Posterior vena cava (tissue), 2 donors: ENCODE measurements at places on chromosomes 5 and 9. TPM values are rescaled to one million over a fixed set of nuclear protein-coding genes. Genes with fewer than 3 reads are reported as not detected.

The NUTM2G gene
- not detected for total RNA-seq

The ACTBL2 gene
- not detected for total RNA-seq

The FCN2 gene
- not detected for total RNA-seq

The CNTNAP3B gene
- total RNA-seq = 11.8 TPM

The AP3B1 gene
- total RNA-seq = 44.4 TPM

The TNC gene
- 1,076 TPM for total RNA-seq
